SW480 (cell line): ENCODE measurements at places on chromosomes 5 and 9.

- DNase-seq, result no peak
Observed at GRCh38 chr5:43156388-43156787, 35.6 kb upstream of the NIM1K start.

GRCh38 chr5:80326468-80326867 is 6.7 kb downstream of the SPZ1 start:
- DNase-seq, result no peak

GRCh38 chr9:136665111-136665703 is 2.5 kb downstream of the EGFL7 start:
- no peak for DNase-seq

- no peak for DNase-seq
Observed at GRCh38 chr5:77031891-77032290, 1.7 kb downstream of the AGGF1 start.

- DNase-seq, result no peak
Observed at GRCh38 chr9:79012561-79012960, 559.2 kb upstream of the TLE4 start.

DNA sequence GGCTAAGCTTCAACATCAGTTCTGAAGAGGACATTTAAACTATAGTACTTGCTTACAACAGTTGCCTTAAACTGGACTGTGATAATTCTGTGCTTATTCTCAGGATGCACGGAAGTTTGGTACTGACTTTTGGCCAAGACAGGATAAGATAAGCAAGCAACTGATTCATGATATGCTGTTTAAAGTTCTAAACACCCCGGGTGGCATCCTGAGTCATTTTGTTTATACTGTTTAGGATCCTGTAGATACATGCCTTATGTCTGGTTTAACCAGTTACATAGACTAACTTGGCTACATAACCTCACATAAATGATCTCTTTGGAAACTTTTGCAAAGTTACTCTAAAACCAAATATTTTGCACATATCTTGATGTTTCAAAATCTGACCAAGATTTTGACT is 95.9 kb downstream of the CDH9 start:
- no peak for DNase-seq

DNA sequence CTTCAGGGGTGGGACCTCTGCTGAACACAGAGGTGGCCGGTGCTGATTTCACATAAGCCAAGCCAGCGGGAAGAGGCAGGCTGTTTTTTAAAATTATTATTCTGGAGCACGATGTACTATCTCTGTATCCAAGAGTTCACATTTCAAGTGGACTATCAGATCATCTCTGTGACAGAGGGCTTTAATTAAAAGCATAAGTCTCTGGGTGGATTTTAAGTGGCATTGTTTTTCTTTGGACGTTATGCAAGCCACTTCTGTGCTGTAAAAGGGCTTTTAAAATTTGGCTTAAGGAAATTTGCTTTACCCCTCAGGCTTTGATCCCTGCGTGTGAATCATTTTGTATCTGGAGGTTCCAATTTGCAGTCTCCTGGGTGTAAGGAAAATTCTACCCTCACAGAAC is 124.7 kb downstream of the PALM2AKAP2 start:
- no peak for DNase-seq

GRCh38 chr9:112793213-112793810 is 42.8 kb downstream of the SNX30 start:
- DNase-seq, result peak; percentile 74

GRCh38 chr9:88015606-88016005 is 41.3 kb upstream of the CDK20 start:
- DNase-seq, result no peak

- no peak for DNase-seq
Observed at GRCh38 chr5:1443991-1444360, 1.3 kb downstream of the SLC6A3 start.
